Activated T-helper 1 cell treated with anti-CD3 and anti-CD28 coated beads, Interleukin-12 subunit alpha, Interleukin-12 subunit beta, Interleukin-2, Interleukin-4 antibody, amounts not matched to agents 30 ng/mL and 10 ng/mL and 1 ng/mL, durations not matched to agents 14 hours and 24 hours and 36 hours (primary cell): ENCODE measurements at places on chromosomes 1 and 21.

DNA sequence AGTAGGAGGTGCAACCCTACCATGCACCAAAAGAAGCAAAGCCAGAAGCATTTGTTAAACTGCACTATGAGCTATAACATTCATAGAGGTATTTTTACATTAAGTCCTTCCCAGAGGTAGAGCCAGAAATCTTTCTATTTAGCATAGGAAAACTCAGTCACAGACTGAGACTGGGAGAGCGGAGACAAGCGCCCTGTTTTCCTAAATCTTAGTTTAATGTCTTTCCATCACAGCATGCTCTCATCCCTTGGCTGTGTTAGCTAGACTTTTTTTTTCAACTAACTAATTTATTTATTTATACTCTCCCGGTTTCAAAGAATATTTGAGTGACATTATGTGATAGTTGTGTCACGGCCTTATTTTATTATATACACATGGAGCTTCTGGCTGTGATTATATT, 304.1 kb downstream of the LMX1A start:
- no peaks in the 10 kb centered on the region for H3K4me1 ChIP-seq
- H3K4me3 ChIP-seq, result no peak overlapping the region
- no peaks in the 10 kb centered on the region for H3K36me3 ChIP-seq

- peaks cover 11% of the 10 kb centered on the region for H3K36me3 ChIP-seq
- H3K27ac ChIP-seq, result no peak overlapping the region
- no peak overlapping the region for H3K4me3 ChIP-seq
- DNase-seq, result no peak
- H3K4me1 ChIP-seq, result no peaks in the 10 kb centered on the region
Observed at GRCh38 chr1:24888061-24888970, 41.8 kb downstream of the RUNX3 start.

DNA sequence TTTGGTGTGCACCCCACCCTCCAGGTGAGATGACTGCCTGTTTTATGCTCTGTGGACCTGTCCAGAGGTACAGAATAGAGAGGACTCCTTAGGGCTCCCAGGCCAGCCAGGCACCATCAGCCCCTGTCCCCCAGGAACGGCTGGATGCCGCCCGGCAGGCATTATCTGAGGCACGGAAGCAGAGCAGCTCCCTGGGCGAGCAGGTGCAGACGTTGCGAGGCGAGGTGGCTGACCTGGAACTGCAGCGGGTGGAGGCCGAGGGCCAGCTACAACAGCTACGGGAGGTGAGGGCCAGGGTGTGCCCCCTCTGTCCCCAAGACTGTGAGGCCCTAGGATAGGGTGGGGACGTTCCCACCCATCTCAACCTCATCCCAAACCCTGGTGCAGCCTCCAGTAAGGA, 10.8 kb downstream of the MFAP2 start:
- H3K4me3 ChIP-seq, result no peak overlapping the region
- no peaks in the 10 kb centered on the region for H3K36me3 ChIP-seq
- no peaks in the 10 kb centered on the region for H3K27me3 ChIP-seq
- no peak overlapping the region for H3K27ac ChIP-seq
- H3K4me1 ChIP-seq, result no peaks in the 10 kb centered on the region
- no peak for DNase-seq

GRCh38 chr21:42426876-42427480, 23.3 kb downstream of the UBASH3A start:
- H3K27me3 ChIP-seq, result no peaks in the 10 kb centered on the region
- H3K4me1 ChIP-seq, result peaks cover 49% of the 10 kb centered on the region
- DNase-seq, result no peak
- peaks cover 80% of the 10 kb centered on the region for H3K36me3 ChIP-seq

GRCh38 chr1:174953285-174954072, 46.3 kb upstream of the CACYBP start:
- no peak overlapping the region for H3K27ac ChIP-seq
- H3K27me3 ChIP-seq, result no peaks in the 10 kb centered on the region
- DNase-seq, result no peak
- H3K4me1 ChIP-seq, result peaks cover 34% of the 10 kb centered on the region
- H3K4me3 ChIP-seq, result no peak overlapping the region

GRCh38 chr1:227944931-227945890, 2.5 kb downstream of the WNT9A start:
- DNase-seq, result no peak
- no peak overlapping the region for H3K4me3 ChIP-seq
- peaks cover 29% of the 10 kb centered on the region for H3K27me3 ChIP-seq

DNA sequence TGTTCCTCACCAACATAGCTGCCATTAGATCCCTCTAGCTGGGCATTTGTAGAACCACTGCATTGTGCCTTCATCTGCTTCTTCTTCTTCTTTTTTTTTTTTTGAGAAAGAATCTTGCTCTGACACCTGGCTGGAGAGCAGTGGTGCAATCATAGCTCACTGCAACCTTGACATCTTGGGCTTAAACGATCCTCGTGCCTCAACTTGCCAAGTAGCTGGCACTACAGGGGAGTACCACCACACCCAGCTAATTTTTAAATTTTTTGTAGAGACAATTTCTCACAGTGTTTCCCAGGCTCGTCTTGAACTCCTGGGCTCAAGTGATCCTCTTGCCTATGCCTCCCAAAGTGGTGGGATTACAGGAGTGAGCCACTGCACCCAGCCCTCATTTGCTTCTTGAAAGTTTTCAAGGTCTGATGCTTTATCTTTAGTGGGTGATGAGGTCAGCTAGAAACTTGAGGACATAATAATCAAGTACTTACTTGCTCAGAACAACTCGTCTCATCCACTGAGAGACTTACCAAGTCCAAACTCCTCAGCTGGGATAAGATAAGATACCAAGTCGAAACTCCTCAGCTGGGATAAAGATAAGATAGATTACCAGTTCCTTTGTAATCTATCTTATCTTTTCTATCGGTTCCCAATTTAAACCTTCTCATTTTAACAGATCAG, 71.5 kb downstream of the MACF1 start:
- DNase-seq, result no peak
- no peaks in the 10 kb centered on the region for H3K36me3 ChIP-seq
- no peak overlapping the region for H3K27ac ChIP-seq
- peaks cover 34% of the 10 kb centered on the region for H3K4me1 ChIP-seq

DNA sequence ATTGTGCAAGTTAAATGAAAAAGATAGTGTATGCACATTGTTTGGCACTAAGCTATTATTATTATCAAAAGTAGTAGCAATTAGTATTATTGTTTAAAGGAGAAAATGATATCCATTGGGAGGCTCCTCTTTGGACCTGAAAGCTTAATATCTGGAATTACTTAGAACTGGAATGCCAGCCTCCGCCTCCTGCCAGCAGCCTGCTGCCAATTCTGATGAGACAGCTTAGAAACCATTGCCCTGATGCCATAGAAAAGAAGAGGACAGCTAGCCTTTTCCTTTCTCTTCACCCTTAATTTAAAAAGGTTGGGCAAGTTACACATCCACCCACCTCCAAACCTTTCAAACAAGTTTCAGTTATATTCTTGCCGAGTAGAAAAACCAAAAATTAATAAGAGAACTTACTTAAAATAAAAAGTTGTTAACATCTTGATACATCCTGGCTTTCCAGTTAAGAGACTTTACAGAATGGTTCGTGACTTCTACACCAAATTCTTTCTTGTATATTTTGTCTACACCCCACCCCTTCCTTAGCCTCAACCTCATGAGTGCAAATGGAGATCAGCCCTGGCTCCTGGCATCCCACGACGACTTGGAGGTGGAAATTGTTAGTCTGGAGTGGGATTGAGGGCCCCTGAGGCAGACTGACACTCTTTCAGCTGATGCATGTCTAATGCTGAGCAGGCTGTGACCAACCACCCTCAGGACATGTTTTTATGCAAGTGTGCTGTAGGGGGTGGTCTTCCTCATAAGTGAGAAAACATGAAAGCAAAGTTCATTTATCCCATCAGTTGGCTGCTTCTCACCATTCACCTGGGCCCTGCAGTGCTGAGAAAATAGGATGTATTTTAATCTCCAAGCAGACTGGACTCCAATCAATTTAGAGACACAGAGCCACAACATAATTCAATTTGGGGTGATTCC, 120.6 kb downstream of the KCNJ15 start:
- no peak overlapping the region for H3K27ac ChIP-seq
- DNase-seq, result no peak
- no peaks in the 10 kb centered on the region for H3K36me3 ChIP-seq
- no peaks in the 10 kb centered on the region for H3K4me1 ChIP-seq
- H3K4me3 ChIP-seq, result no peak overlapping the region
- H3K27me3 ChIP-seq, result peaks cover 6% of the 10 kb centered on the region

DNA sequence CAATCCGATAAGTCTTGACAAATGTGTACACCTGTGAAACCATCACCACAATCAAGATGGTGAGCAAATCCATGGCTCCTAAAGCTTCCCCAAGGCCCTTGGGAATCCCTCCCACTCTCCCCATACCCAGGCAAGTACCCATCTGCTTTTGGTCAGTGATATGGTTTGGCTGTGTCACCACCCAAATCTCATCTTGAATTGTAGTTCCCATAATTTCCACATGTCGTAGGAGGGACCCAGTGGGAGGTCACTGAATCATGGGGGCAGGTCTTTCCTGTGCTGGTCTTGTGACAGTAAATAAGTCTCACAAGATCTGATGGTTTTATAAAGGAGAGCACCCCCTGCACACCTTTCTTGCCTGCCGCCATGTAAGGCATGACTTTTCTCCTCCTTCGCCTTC, 14.6 kb upstream of the GUCA2B start:
- H3K4me1 ChIP-seq, result no peaks in the 10 kb centered on the region
- no peak overlapping the region for H3K4me3 ChIP-seq
- H3K36me3 ChIP-seq, result no peaks in the 10 kb centered on the region
- no peak for DNase-seq
- H3K27ac ChIP-seq, result no peak overlapping the region

- H3K27me3 ChIP-seq, result peaks cover 7% of the 10 kb centered on the region
- no peaks in the 10 kb centered on the region for H3K36me3 ChIP-seq
- no peak overlapping the region for H3K27ac ChIP-seq
- no peaks in the 10 kb centered on the region for H3K4me1 ChIP-seq
- H3K4me3 ChIP-seq, result no peak overlapping the region
Observed at GRCh38 chr1:3170561-3171453, 101.8 kb downstream of the PRDM16 start.

DNA sequence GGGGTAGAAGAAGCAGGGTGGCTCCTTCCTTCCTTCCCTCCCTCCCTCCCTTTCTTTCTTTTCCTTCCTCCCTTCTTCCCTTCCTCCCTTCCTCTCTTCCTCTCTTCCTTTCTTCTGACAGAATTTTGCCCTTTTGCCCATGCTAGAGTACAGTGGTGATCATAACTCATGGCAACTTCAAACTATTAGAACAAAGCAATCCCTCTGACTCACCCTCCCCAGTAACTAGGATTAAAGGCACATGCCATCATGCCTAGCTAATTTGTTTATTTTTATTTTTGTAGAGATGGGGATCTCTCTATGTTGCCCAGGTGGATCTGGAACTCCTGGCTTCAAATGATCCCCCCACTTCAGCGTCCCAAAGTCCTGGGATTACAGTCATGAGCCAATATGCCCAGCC, 10.0 kb upstream of the RPE65 start:
- H3K36me3 ChIP-seq, result no peaks in the 10 kb centered on the region
- no peak for DNase-seq
- H3K4me1 ChIP-seq, result no peaks in the 10 kb centered on the region
- no peaks in the 10 kb centered on the region for H3K27me3 ChIP-seq
- H3K4me3 ChIP-seq, result no peak overlapping the region

DNA sequence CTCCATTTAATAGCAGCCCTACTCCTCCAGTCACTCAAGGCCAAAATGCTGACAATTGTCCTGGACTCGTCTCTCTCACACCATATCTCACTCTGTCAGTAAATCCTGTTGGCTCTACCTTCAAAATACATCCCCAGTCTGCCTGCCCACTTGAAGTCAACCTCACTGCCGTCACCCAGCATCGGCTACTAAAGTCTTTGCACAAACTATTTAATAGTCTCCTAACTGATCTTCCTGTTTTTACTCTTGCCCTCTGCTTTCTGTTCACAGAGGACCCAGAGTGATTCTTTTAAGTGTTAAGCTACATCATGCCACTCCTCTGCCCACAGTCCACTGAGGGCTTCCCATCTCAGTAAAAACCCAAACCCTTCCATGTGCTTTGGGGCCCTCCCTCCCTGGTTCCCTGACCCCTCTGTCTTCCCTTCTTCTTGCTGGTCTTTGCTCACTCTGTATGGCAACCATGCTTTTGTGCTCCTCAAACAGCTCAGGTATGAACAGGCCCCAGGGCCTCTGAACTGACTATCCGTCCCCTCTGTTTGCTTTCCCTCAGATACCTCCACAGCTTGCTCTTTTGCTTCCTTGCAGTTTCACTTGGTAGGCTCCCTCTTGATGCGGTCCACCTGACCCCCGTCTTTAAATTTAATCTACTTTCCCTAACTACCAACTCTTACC, 19.0 kb downstream of the RNASEL start:
- no peak overlapping the region for H3K27ac ChIP-seq
- H3K4me1 ChIP-seq, result no peaks in the 10 kb centered on the region
- H3K4me3 ChIP-seq, result no peak overlapping the region
- DNase-seq, result no peak
- H3K27me3 ChIP-seq, result peaks cover 6% of the 10 kb centered on the region

GRCh38 chr1:18731591-18732235, 101.1 kb downstream of the PAX7 start:
- H3K4me1 ChIP-seq, result no peaks in the 10 kb centered on the region
- H3K27me3 ChIP-seq, result peaks cover 15% of the 10 kb centered on the region
- H3K4me3 ChIP-seq, result no peak overlapping the region
- H3K36me3 ChIP-seq, result no peaks in the 10 kb centered on the region
- H3K27ac ChIP-seq, result no peak overlapping the region
- DNase-seq, result no peak

DNA sequence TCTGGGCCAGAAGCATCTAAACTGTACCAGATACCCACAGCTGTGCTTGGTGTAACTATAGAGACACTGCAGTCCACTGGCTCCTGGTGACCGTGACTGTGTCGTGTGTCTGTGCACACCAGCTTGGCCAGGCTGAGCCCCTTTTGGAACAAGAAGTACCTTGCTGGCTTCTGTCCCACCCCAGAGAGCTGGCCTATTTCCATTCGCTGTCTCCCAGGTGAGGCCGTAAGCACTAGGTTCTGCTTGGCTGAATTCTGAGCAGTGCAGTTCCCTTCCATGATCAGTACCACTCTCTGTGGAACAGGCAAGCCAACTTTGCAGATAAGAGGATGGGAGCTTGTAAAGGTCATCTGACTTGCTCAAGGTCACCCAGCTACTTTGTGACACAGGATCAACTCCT, 119.9 kb upstream of the DNAH14 start:
- peaks cover 3% of the 10 kb centered on the region for H3K4me1 ChIP-seq
- H3K27ac ChIP-seq, result no peak overlapping the region
- H3K36me3 ChIP-seq, result no peaks in the 10 kb centered on the region

GRCh38 chr1:92929461-92929860, 31.8 kb downstream of the DIPK1A start:
- DNase-seq, result no peak
- H3K27ac ChIP-seq, result peak overlapping the region; percentile 44
- H3K4me1 ChIP-seq, result peaks cover 34% of the 10 kb centered on the region
- no peak overlapping the region for H3K4me3 ChIP-seq
- H3K36me3 ChIP-seq, result peaks cover 16% of the 10 kb centered on the region

- no peak overlapping the region for H3K4me3 ChIP-seq
- H3K27me3 ChIP-seq, result no peaks in the 10 kb centered on the region
- peaks cover 57% of the 10 kb centered on the region for H3K36me3 ChIP-seq
- DNase-seq, result no peak
- H3K4me1 ChIP-seq, result no peaks in the 10 kb centered on the region
Observed at GRCh38 chr1:226363801-226364513, 43.9 kb downstream of the PARP1 start.
